ENCODE measurements at places on chromosomes 2 and 18. TPM values are rescaled to one million over a fixed set of nuclear protein-coding genes. Genes with fewer than 3 reads are reported as not detected.
A peak's percentile ranks its signal among the peaks of the same experiment; 100 is the strongest.

DNA sequence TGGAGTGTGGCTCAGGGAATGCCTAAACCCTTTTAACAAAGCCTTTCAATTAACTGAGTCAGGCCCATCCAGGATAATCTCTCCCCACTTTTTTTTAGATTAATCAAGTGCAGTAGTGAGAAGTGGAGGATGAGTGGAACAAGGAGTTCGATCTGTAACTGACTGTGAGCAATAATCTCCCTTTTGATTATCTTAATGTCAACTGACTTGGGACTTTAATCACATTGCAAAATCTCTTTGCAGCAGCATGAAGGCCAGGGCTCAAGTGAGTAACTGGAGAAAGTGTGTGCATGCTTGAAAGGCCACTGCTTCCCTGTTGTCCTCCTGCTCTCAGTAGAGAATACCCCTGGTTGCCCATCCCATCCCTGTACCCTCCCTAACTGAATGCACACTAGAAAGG is 32.1 kb upstream of the HS6ST1 start:
- H3K36me3 ChIP-seq: no peaks in the 10 kb centered on the region
- no peak overlapping the region for H3K4me3 ChIP-seq
- peaks cover 16% of the 10 kb centered on the region for H3K4me1 ChIP-seq
- no peaks in the 10 kb centered on the region for H3K27me3 ChIP-seq

DNA sequence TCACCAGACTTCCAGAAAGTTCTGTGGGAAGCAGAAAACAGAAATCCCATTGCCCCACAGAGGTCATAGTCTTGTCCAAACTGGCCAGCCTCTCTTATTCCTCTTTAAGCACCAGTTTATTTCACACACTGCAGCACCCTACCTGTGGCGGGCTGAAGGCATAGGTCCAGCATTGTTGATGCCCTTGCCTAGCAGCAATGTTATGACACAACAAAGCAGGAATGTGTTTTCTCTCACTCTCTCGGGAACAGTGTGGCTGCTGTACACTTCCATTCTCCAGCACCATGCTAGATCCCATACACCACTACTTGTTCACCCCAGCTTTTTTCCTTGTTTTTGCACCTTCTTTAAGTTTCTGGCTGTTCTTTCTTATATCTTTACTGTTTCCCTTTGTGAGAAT is 181.6 kb downstream of the DNAH6 start:
- no peaks in the 10 kb centered on the region for H3K36me3 ChIP-seq
- no peak overlapping the region for H3K4me3 ChIP-seq
- peaks cover 10% of the 10 kb centered on the region for H3K4me1 ChIP-seq

- H3K27me3 ChIP-seq: no peaks in the 10 kb centered on the region
- H3K4me3 ChIP-seq: no peak overlapping the region
- H3K36me3 ChIP-seq: no peaks in the 10 kb centered on the region
- H3K27ac ChIP-seq: no peak overlapping the region
- no peaks in the 10 kb centered on the region for H3K4me1 ChIP-seq
- DNase-seq: no peak
Observed at GRCh38 chr18:38520786-38521185, 955.2 kb upstream of the CELF4 start.

- no peaks in the 10 kb centered on the region for H3K27me3 ChIP-seq
- DNase-seq: peak; percentile 21
- peak overlapping the region; percentile 38 for H3K27ac ChIP-seq
- H3K4me1 ChIP-seq: peaks cover 37% of the 10 kb centered on the region
- no peaks in the 10 kb centered on the region for H3K36me3 ChIP-seq
Observed at GRCh38 chr18:70182548-70182947, 22.9 kb downstream of the RTTN start.

GRCh38 chr18:44682871-44683221 is 2.2 kb downstream of the SETBP1 start:
- DNase-seq: no peak
- H3K4me3 ChIP-seq: peak overlapping the region; percentile 91
- no peaks in the 10 kb centered on the region for H3K27me3 ChIP-seq
- no peak overlapping the region for H3K27ac ChIP-seq
- H3K36me3 ChIP-seq: no peaks in the 10 kb centered on the region

GRCh38 chr2:45568935-45569334 is 42.1 kb downstream of the SRBD1 start:
- no peaks in the 10 kb centered on the region for H3K36me3 ChIP-seq
- peak; percentile 19 for DNase-seq
- H3K27me3 ChIP-seq: no peaks in the 10 kb centered on the region
- no peak overlapping the region for H3K27ac ChIP-seq
- H3K4me1 ChIP-seq: peaks cover 40% of the 10 kb centered on the region
- no peak overlapping the region for H3K4me3 ChIP-seq

- H3K36me3 ChIP-seq: no peaks in the 10 kb centered on the region
- no peak overlapping the region for H3K4me3 ChIP-seq
- H3K27me3 ChIP-seq: peaks cover 9% of the 10 kb centered on the region
- H3K4me1 ChIP-seq: no peaks in the 10 kb centered on the region
- peak; percentile 65 for DNase-seq
- H3K27ac ChIP-seq: no peak overlapping the region
Observed at GRCh38 chr18:54444319-54444914, 86.7 kb downstream of the C18orf54 start.

GRCh38 chr2:68588589-68588988 is 54.8 kb upstream of the PROKR1 start:
- H3K4me1 ChIP-seq: no peaks in the 10 kb centered on the region
- H3K27me3 ChIP-seq: no peaks in the 10 kb centered on the region
- no peaks in the 10 kb centered on the region for H3K36me3 ChIP-seq
- no peak overlapping the region for H3K27ac ChIP-seq
- no peak overlapping the region for H3K4me3 ChIP-seq

DNA sequence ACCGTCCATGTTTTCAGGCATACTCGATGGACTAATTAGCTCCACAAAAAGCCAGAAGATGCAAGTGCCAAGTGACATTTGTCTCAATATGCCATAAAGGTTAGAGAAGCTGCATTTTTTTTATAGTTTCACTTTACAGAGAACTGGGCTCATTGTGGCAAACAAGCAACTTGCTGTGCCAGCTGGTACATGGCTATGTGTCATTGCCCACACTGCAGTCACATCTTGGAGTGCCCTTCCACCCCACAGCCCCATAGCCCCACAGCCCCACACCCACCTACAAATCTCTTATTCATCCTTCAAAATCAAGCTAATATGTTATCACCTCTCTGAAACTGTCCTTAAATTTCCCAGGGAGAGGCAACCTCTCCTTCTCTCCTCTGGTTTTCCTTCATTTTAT is 451.9 kb downstream of the ARHGAP15 start:
- no peaks in the 10 kb centered on the region for H3K27me3 ChIP-seq
- H3K4me3 ChIP-seq: peak overlapping the region; percentile 56
- H3K36me3 ChIP-seq: no peaks in the 10 kb centered on the region
- no peak overlapping the region for H3K27ac ChIP-seq

DNA sequence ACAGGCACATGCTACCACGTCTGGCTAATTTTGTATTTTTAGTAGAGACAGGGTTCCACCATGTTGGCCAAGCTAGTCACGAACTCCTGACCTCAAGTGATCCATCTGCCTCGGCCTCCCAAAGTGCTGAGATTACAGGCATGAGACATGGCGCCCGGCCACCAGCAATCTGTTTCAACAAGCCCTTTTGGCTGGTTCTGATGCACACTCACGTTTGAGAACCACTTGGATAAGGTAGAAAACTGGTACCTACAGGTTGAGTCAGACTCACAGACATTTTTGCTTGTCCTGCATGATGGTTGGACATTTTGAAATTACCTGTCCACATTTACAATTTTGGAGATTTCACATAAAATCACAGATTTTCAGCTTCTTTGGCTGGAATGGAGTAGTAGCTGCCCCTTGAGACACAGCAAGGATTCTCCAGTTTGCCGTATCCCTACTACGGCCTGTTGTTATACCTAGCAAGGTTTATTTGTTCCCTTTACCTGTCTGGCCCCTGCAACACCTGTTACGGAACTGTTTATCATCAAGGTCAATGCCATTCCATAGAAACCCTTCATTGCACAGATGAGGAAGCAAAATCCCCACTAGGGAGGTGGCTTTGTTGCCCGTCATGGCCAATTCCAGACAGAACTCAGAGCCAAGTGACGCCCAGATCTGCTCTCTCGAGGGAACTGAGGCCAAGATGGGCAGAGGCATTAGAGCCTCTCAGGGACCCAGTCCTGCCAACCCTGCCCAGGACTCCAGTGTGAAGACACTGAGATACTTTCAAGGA is 31.4 kb upstream of the IGFBP2 start:
- no peak overlapping the region for H3K4me3 ChIP-seq
- H3K4me1 ChIP-seq: peaks cover 16% of the 10 kb centered on the region
- DNase-seq: no peak
- no peak overlapping the region for H3K27ac ChIP-seq

DNA sequence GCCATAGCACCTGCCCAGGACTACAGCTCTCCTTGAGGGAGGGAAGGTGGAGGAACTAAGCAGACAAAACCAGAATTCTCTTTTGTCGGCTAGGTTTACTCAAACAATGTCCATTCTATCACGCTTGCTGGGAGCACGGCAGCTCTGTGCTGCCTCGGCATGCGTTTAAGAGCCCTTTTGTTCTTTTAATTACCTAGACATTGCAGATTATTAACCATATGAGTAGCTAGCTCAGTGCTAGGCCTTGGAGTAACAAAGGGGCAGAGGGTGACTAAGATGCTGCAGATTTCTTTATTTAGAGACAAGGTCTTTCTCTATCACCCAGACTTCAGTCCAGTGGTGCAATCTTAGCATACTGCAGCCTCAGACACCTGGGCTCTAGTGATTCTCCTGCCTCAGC is 11.1 kb downstream of the MSGN1 start:
- no peak overlapping the region for H3K27ac ChIP-seq
- no peak for DNase-seq
- no peaks in the 10 kb centered on the region for H3K4me1 ChIP-seq

- no peak overlapping the region for H3K4me3 ChIP-seq
- H3K27me3 ChIP-seq: peaks cover 26% of the 10 kb centered on the region
- H3K4me1 ChIP-seq: no peaks in the 10 kb centered on the region
- no peak overlapping the region for H3K27ac ChIP-seq
- DNase-seq: no peak
- no peaks in the 10 kb centered on the region for H3K36me3 ChIP-seq
Observed at GRCh38 chr2:100113990-100114433, 28.4 kb downstream of the AFF3 start.

- no peaks in the 10 kb centered on the region for H3K4me1 ChIP-seq
- no peak for DNase-seq
- H3K27ac ChIP-seq: no peak overlapping the region
- no peaks in the 10 kb centered on the region for H3K36me3 ChIP-seq
Observed at GRCh38 chr18:78805840-78806239, 173.8 kb upstream of the SALL3 start.

DNA sequence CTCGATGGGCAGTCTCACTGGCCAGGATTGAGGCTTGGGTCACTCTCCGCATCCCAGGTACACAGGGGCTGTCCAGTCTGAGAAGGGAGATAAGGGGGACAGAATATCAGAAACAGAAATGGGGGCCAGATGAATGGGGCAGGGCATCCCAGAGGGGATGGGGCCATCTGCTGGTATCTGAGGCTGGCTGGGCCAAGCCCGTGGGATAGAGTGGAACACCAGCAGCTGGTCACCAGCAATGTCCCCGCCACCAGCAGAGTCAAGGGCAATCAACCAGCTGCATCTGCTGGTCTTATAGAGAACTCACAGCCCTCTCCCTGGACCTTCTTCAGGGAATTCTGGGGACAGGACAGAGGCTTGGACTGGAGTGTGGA is 128.8 kb upstream of the HAAO start:
- no peak overlapping the region for H3K4me3 ChIP-seq
- H3K4me1 ChIP-seq: peaks cover 75% of the 10 kb centered on the region
- no peaks in the 10 kb centered on the region for H3K36me3 ChIP-seq
- H3K27ac ChIP-seq: no peak overlapping the region

The AQP12B gene
- not detected for total RNA-seq

The STARD6 gene
- not detected for total RNA-seq

The DES gene
- 0.51 TPM for total RNA-seq

The POTEJ gene
- not detected for total RNA-seq

The SKOR2 gene
- not detected for total RNA-seq

The NIFK gene
- total RNA-seq: 56.2 TPM

The EIF2AK2 gene
- total RNA-seq: 30.9 TPM

The NAT8 gene
- total RNA-seq: not detected
